ENCODE measurements at places on chromosomes 13 and 19. TPM values are rescaled to one million over a fixed set of nuclear protein-coding genes. Genes with fewer than 3 reads are reported as not detected.

The RASGRP4 gene
- total RNA-seq: 1.4 TPM

The CD177 gene
- total RNA-seq: 248 TPM

GRCh38 chr19:42272535-42272897, 3.5 kb downstream of the CIC start:
- H3K4me1 ChIP-seq: peaks cover 10% of the 10 kb centered on the region
- peaks cover 17% of the 10 kb centered on the region for H3K36me3 ChIP-seq
- no peaks in the 10 kb centered on the region for H3K27me3 ChIP-seq
- no peak for DNase-seq
- H3K27ac ChIP-seq: no peak overlapping the region
- H3K4me3 ChIP-seq: no peak overlapping the region

The CYP4F2 gene
- total RNA-seq: 22.5 TPM

GRCh38 chr19:17950310-17951156, 16.4 kb upstream of the KCNN1 start:
- H3K27me3 ChIP-seq: peaks cover 18% of the 10 kb centered on the region
- DNase-seq: no peak
- H3K27ac ChIP-seq: no peak overlapping the region
- no peak overlapping the region for H3K4me3 ChIP-seq
- no peaks in the 10 kb centered on the region for H3K36me3 ChIP-seq
- no peaks in the 10 kb centered on the region for H3K4me1 ChIP-seq

DNA sequence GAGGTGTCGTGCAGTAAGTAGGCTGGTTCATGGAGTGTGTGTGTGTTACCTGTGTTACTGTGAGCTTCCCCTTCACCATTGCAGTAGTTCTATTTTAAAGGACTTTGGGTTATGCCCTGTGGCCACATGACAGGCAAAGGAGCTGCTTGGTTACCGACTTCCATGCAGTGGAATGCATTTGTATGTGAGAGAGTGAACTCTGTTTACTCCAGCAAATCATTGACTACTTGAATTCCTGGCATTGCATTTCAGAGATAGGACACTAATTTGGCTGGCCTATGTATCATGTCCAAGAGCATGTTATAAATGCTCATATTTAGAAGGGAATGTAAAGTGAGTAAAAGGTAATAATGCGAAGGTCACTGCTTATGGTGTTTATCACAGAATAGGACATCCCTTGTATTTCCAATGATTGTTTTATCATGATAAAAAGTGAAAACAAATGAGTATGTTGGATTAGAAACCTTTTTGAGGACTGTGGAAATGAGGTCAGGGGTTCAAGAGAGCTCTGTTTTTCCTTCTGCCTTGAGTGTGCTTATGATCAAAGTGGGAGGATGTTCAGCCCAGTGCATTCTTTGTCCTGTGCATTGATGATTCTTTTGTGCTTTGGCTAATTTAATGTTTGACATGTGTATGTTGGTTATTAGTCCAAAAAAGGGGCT, 156.5 kb downstream of the LMO7 start:
- DNase-seq: no peak
- H3K36me3 ChIP-seq: no peaks in the 10 kb centered on the region
- H3K27ac ChIP-seq: no peak overlapping the region
- H3K4me3 ChIP-seq: no peak overlapping the region
- no peaks in the 10 kb centered on the region for H3K27me3 ChIP-seq
- H3K4me1 ChIP-seq: no peaks in the 10 kb centered on the region

DNA sequence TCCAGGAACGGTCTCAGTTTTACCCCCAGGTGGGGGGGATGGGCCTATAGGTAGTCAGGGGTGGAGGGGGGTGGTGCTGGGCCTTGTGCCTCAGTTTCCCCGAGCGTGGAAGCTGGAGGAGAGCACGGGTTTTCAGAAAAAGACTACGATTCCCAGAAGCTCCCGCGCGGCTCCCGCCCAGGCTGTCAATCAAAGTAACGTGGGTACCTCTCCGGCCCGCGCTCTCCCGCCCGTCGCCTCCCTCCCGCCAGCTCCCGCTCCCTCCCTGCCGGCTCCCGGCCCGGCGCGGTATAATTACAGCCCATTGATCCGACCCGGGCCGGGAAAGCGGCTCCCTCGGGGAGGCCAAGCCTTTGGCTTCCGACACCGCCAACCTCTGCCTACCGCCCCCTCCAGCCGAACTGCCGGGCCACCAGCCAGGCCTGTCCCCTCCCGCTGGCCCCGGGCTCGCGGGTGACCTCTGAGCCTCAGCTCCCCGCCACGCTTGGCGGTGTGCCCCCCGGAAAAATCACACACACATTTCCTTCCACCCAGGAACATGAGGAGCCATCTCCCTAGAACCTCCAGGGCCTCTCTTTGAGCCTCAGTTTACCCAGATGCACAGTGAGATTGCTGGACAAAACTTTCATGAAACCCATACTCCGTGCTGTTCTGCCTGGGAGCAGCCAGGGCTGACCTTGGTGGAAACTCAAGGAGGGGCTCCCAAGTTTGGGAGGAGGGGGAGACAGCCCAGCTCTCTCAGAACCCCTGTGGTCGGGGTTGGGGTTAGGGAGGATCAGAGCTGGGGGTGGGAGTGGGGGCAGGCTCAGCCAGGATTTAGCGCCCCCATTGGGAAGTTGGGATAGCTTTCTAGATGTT, 7.3 kb upstream of the TLE2 start:
- H3K27ac ChIP-seq: peak overlapping the region; percentile 94
- no peaks in the 10 kb centered on the region for H3K27me3 ChIP-seq

DNA sequence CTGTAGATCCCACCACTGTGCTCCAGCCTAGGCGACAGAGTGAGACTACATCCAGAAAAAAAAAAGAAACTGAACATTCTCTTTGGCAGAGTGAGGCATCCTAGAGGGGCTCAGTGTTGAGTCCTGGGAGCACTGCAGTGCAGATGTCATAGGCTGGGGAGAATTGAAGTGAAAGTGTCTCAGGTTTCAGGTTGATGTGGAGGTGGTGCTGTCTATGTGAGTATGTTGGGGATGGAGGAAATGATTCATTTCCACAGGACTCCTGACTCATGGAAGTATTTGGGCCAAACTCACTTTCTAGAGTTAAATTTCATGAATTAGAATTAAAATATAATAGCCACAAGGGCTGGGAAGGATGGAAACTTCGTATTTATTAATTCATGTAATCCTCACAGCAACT, 134.4 kb upstream of the TSC22D1 start:
- DNase-seq: no peak
- H3K27me3 ChIP-seq: no peaks in the 10 kb centered on the region
- H3K4me3 ChIP-seq: no peak overlapping the region
- no peaks in the 10 kb centered on the region for H3K36me3 ChIP-seq
- H3K4me1 ChIP-seq: no peaks in the 10 kb centered on the region

DNA sequence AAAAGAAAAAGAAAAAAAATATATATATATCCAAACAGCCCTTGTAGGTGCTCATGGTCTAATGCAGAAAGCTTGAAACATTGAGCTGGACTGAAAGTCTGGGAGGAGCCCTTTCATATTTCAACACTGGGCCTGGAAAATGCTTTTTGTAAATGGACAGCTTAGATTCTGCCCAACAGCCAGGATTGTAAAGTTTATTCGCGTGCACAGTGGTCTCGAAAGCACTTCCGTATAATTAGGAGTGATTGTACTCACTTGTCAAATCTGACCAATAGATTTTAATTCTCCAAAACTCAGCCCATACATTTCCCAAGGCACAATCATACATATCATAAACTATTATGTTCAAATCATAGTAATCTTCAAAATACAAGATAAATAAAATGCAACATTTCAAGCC, 260.1 kb downstream of the COL4A1 start:
- H3K27ac ChIP-seq: no peak overlapping the region
- H3K36me3 ChIP-seq: no peaks in the 10 kb centered on the region
- no peaks in the 10 kb centered on the region for H3K4me1 ChIP-seq
- DNase-seq: no peak
- H3K4me3 ChIP-seq: no peak overlapping the region

- no peaks in the 10 kb centered on the region for H3K4me1 ChIP-seq
- H3K4me3 ChIP-seq: no peak overlapping the region
- H3K27ac ChIP-seq: peak overlapping the region; percentile 46
- no peaks in the 10 kb centered on the region for H3K36me3 ChIP-seq
- peak; percentile 30 for DNase-seq
These were observed 195.5 kb downstream of the RGCC start for GRCh38 chr13:41652735-41653361.

Data from prostate gland (tissue), 2 donors.